ENCODE measurements at places on chromosomes 4 and X.

DNA sequence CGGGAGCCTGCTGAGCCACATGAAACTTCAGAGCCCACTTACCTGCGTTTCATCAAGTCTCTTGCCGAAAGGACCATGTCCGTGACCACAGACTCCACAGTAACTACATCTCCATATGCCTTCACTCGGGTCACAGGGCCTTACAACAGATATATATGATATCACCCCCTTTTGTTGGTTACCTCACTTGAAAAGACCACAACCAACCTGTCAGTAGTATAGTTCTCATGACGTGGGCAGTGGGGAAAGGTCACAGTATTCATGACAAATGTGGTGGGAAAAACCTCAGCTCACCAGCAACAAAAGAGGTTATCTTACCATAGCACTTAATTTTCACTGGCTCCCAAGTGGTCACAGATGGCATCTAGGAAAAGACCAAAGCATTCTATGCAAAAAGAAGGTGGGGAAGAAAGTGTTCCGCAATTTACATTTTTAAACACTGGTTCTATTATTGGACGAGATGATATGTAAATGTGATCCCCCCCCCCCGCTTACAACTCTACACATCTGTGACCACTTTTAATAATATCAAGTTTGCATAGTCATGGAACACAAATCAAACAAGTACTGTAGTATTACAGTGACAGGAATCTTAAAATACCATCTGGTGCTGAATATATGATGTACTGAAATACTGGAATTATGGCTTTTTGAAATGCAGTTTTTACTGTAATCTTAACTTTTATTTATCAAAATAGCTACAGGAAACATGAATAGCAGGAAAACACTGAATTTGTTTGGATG, 129.9 kb downstream of the TET2 start:
- DNase-seq: no peak

GRCh38 chr4:114758066-114758465, 159.5 kb downstream of the UGT8 start:
- no peak for DNase-seq

DNA sequence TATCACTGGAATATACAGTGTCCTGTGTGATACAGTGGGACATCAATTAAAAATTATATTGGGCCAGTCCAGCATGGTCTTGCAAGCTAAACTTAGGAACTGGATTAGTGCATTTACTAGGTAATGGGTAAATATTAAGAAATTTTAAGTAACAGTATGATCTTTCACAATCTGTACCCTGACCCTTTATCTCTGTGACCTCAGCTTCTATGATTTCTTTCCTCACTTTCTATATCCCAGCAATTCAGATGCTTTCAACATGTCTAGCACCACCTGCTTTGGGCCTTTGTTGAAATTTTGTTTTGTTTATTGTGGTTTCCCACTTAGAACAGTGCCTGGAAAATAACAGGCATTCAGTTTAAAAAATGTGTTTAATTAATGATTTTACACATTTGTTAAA, 2295.4 kb downstream of the ARAP2 start:
- DNase-seq: no peak

DNA sequence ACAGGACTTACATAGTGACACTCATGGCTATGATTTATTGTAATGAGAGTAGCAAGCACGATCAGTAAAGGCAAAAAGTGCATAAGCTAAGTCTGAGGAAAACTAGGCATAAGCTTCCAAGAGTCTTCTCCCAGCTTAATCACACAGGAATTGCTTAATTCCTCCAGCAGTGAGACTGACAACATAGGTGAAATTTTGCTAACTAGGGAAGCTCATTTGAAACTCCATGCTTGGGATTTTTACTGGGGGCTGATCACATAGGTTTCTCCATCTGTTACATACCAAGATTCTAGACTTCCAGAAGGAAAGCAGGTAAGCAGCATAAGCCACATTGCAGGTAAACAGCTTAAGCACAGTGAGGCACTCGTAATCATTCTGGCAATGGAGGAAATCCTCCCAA, 71.8 kb upstream of the FHDC1 start:
- DNase-seq: no peak

DNA sequence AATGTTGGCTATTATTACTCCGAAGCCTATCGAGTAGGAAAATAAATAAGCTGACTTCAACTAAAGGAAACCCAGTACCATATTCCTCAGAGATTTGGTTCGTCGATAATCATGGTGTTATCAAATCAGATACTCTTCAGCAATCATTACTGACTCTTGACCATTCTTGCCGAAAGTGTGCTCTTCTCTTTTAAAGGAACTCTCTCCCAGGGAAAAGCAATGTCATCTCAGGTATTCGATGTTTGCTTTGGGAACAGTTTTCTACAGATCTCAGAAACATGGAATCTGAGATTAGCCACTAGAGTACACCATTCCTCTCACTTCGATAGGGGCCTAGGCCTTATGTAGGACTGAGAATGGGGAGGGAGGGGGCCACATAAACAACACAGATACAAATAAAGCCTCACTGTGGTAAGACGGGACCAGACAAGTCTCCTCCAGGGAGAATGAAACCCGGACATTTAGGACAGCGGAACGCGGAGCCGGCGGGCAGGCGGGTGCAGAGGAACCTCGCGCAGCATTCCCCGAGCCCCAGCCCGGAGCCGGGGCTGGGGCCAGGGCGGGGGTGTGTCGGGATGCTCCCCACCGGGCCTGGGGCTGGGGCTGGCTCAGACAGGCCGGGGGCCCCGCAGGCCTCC, 581 bp downstream of the DNAJB14 start:
- peak; percentile 41 for DNase-seq

DNA sequence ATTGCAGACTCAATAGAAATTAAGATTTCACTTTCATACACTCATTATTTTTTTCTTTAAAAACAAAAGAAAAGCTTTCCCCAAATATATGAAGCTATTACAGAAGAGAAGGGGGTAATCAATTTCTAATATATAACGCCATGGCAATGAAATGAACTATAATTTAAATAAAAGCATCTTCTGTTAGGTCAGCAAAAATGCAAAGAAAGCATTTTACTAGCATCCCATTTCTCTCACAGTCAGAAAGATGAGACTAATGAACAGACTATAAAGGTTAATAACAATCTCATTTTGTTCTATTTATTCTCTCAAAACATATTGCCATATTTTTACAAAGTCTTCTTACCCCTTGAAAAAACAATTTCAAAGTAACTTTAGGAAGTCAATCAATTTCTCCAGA, 89.0 kb downstream of the TRIML1 start:
- no peak for DNase-seq

DNA sequence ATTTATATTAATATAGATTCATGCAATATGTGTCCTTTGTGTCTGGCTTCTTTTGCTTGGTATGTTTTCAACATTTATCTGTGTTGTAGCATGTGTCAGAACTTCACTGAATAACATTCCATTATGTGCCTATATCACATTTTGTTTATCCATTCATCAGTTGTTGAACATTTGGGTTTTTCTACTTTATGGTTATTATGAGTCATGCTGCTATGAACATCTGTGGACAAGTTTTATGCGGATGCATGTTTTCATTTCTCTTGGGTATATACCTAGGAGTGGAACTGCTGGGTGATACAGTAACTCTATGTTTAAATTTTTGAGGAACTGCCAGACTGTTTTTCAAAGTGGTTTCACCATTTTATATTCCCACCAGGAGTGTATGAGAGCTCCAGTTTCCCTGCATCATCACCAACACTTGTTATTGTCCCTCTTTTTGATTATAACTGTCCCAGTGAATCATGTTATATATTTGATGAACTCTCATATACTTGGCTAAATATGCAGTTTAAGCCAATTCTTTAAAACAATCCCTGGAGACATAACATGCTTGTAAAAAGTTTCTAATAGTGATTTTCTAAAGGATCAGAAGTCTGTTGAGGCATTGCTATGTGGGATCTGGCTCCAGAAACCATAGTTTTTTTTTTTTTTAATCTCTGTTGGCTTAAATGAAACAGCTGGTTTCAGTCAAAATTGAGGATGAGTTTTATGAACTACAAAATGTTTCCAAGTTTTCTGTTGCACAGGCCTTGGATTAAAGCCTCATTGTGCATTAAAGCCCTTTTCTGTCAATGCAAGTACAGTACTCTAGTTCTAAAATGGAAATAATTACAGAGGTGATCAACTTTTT, 21.6 kb upstream of the REPS2 start:
- DNase-seq: peak; percentile 3

DNA sequence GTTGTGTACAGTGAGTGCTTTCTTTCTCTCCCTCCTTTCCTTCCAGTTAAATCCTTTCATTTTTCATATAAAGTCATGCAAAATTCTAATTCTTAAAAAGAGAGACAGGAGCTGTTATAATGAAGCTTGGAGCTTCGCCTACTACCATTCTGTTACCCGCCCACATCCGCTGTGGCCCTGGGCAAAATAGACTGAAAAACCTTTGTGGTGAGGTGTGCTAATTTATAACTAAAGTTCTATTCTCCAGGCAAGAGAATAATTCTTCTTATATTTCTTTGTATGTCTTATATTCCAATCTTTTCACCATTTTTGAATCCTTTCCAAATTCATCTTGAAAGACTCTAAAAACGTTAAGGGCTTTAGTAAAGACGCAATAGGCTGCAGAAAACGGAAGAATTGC, 7.0 kb downstream of the QRFPR start:
- DNase-seq: no peak

DNA sequence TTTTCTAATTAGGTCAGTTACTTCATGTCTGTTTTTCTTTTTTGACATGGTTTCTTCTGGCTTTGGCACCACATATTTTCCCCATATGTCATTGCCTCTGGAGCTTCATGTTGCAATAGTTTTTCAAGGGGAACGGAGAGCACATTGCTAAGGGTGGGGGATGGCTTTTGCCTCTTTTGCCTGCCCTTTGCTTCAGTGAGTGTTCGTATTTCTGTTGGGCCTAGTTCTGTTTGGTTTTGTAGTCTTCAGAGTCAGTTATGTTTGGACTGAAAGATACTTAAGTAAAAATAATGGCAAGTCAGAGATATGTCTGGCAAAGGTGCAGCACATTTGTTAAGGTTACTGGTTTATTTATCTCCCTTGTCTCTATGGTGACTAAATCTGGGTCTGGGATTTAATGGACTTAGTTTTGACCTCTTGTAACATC, 29.1 kb downstream of the FHL1 start:
- peak; percentile 88 for DNase-seq

- DNase-seq: no peak
These were observed 37.3 kb upstream of the ARAF start for GRCh38 chrX:47523713-47524166.

GRCh38 chr4:11564021-11564420, 135.3 kb upstream of the HS3ST1 start:
- DNase-seq: no peak

- no peak for DNase-seq
These were observed 63.5 kb downstream of the ENPP6 start for GRCh38 chr4:184154199-184154598.

DNA sequence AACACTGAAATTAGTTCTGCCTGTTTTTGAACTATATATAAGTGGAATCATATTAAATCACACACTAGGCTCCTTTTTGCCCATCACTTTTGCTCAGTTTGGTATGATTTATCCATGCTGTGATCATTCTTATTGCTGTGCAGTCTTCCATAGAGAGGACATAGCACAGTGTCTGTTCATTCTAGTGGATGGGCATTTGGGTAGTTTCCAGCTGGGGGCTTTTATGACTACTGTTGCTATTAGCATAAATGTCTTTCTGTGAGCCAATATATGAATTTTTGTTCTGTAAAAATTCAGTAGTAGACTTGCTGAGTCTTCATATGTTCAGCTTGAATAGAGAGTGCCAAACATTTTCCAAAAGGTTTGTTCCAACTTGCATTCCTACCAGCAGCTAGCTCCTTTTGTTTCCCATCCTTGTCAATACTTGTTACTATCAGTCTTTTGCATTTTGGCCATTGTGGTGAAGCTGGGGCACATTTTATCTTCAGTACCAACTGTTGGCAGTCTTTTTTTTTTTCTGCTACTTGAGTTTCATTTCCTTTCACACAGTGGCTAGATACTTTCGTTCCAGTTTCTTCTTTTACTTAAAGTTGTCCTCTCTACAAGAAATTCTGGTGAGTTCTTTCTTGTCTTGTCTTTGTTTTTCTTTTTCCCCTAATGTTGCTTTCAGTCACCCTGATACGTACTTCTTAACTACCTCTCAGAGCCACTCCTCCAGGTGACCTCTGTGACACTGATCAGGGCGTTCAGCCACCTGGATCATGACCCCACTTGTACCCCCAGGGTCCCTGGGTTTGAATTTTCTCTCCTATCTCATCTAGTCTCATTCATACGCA, 87.0 kb downstream of the ANXA3 start:
- DNase-seq: no peak

GRCh38 chrX:45632506-45632905, 431.8 kb upstream of the DIPK2B start:
- DNase-seq: no peak

DNA sequence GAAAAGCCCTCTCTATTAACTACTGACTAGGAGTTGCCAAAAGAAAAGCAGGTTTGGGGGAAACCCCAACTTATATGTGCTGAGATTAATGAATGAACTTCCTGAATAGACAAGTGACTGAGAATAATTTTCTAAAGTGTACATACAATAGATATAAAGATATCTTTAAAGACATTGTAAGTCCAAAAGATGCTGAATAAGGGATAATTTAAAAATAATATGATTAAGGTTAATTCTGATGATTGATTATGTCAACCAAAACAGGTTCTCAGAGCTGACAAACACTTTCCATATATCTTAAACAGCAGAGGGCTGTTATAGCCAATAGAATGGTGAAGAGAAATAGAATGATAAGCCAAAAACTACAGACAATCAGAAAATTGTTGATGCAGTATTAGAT, 28.6 kb downstream of the AGA start:
- no peak for DNase-seq

DNA sequence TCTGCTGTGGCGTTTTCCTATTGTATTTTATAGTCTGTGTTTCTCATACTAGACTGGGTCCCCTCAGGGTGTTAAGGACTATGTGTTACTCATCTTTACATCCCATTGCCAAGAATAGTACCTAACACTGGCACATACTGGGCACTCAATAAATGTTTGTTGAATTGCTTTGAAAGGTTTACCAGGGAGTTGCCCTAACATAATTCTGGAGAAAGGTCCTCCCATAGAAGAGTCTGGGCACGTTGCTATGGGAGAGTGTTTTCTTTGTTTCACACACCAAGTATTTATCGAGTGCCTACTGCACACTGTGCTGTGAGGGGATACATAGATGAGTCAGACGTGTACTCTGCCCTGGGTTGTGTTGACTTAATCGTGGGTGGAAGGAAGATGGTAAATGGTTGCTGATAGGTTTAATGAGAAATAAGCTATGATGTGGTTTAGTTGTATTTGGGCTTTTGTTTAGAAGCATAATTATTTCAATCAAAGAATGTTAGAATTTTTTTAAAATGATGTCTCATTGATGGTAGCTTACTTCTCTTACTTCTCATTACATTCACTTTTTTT, 42.9 kb downstream of the AFF1 start:
- DNase-seq: peak; percentile 83

DNA sequence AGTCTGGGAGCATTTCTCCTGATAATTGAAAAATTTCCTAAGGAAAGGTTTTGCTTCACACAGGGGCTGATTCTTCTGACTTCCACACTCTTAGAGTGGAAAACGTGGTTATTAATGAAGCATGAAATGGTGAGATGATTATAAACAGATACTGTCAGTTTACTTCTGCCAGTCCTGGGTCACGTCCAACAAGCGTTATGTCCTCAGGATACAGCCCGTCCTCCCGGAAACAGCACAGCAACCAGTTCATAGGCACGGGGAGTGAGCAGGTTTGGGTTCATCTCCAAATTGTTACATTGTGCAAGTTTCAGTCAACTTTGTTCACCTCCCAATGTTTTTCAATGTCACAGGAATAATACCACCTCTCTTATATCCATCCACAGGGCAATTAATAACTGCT, 98.8 kb downstream of the NPNT start:
- no peak for DNase-seq

- DNase-seq: no peak
These were observed 22.5 kb downstream of the XIAP start for GRCh38 chrX:123882391-123882790.

- DNase-seq: no peak
These were observed 96.6 kb upstream of the BANK1 start for GRCh38 chr4:101693842-101694398.
